ENCODE measurements at places on chromosomes 7 and 10.

DNA sequence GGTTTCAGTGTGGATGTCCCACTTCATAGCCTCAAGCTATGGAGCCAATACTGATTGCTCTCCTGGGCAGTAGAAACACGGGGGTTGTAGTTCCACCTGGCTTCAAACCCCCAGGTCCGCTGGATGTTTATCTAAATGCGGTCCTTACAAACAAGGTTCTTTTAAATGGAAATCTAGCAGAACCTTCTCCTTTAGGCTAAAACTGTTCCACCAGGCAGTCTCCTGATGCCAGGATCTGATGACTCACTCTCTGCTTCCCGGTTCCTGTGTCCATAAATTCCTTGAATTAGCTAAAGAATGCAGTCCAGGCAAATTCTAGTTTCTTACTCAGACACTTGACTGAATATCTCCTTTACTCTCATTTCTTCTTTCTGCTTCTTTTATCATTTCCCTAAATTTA, 108.4 kb upstream of the FAM3C start:
- no peak for DNase-seq

GRCh38 chr10:12750526-12751201, 250.8 kb downstream of the CCDC3 start:
- no peak for DNase-seq

DNA sequence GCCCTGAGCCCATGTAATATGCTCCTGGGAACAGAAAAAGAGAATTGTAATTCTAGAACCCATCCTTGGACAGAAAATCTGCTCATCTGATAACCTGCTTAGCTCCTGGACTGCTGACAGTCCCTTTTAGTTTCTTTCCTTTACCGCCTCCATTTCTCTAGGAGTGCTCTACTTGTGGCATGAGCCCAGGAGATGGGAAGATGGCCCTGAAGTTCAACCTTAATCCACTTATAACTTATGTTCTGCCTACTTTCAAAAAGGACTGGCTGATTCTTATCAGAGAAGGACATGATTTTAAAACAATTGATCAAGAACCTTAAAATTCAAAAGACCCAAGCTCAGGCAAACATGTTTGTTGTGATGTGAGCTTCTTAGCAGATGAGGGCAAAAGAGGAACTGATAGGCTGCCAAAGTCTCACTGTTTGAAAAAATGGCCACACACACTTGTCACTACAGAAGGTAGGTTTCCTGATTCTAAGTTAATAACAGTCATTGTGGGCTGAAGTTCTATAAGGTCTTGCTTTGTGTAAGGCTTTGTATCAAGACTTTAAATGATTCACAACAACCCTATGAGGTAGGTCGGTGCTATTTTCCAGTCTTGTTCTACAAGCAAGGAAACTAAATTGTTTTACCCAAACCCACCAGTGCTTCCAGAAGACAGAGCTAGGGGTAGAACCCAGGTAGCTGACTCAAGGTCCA, 94.3 kb upstream of the AFAP1L2 start:
- no peak for DNase-seq

GRCh38 chr7:18289788-18290187, 205.8 kb upstream of the HDAC9 start:
- DNase-seq, result no peak
